AG08396 (cell line): ENCODE measurements at places on chromosomes 11 and 22.

DNA sequence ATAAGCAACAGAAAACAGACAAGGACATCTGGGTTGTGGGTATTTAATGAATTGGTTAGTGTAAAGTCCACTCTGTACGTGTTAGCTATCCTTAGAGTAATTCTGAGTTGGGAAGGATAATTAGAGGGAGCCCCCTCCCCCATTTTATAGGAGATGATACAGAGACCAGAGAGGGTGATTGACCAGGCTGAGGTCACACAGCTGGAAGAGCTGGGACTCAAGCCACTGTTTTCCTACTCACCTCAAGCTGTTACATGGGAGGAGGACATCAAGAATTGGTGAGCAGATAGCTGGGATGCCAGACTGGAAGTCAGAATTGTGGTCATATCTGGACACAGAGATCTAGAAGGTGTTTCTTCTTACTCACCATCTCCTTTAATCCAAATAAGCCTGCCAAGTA is 8.7 kb upstream of the NPTXR start:
- DNase-seq: no peak

- no peak for DNase-seq
Measured at GRCh38 chr11:100691896-100692653, 5.0 kb downstream of the ARHGAP42 start.

- DNase-seq: no peak
Measured at GRCh38 chr11:6563121-6563619, 40.2 kb downstream of the RRP8 start.

- DNase-seq: no peak
Measured at GRCh38 chr11:71114124-71114851, 138.1 kb downstream of the SHANK2 start.

- peak; percentile 61 for DNase-seq
Measured at GRCh38 chr11:113532697-113533424, 57.7 kb upstream of the DRD2 start.

- DNase-seq: no peak
Measured at GRCh38 chr11:46565232-46565840, 28.5 kb downstream of the AMBRA1 start.
